ENCODE measurements at places on chromosomes 7 and 10.

DNA sequence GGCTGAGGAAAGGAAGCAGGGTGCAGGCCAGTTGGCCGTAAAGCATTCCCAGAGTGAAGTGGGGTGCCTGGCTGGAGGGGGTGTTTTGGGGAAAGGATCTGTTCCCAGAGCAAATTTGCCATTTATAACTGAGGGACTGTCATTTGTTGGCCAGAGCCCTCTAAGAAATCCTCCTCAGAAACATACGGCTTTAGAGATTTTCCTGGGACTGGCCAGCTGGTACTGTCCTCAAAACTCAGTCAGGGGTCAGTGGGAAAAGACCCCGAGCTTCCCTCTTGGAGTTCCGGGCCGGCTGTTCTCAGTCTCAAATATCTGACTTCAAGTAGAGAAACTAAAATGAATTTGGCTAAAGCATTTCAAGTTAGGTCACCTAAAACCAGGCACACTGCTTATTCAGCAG lies 55.9 kb downstream of the ETV1 start:
- DNase-seq = no peak

- no peak for DNase-seq
Measured at GRCh38 chr10:68067508-68067907, 7.6 kb downstream of the HERC4 start.

DNA sequence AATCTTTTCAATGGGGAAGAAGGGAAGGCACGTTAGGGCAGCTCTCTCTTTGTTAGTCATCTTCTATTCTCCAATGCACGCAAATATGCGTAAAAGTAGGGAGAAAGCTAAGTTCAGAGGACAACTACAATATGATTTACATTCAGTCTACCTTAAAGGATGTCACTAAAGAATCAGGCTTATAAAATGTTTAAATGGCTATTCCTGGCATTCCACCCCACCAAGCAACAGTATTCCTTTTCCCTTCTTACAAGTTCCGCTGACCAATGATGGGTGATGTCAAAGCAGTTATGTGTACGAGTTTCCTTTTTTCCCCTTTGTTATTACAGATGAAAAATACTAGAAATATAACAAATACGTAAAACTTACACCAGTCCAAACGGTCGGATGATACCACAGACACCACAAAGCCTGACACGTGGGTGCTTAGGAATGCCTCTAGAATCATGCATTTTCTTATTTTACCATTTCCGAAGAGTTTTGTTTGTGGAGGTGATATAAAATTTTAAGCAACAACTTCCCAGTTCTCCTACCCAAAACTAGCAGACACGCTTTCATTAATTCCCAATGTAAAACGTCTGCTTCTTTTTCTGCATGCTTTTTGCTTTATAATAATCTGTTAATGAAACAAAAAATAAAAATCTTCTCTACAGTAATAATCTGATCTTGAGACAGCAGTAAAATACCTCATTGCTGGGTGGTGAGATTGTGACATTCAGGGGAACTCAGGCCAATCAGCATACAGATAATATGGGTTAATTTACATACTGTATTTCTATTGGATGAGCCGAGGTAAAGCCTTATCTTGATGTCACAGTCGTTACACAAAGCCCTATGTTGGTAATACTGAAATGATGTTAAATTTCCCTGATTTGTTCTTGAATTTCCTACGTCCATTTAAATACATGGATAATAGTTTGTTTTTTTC lies 708 bp upstream of the GPR85 start:
- DNase-seq = no peak

GRCh38 chr10:128990986-128991385 lies 476.1 kb upstream of the MGMT start:
- DNase-seq = no peak

- peak; percentile 40 for DNase-seq
Measured at GRCh38 chr7:73606801-73607691, 17.3 kb downstream of the MLXIPL start.

DNA sequence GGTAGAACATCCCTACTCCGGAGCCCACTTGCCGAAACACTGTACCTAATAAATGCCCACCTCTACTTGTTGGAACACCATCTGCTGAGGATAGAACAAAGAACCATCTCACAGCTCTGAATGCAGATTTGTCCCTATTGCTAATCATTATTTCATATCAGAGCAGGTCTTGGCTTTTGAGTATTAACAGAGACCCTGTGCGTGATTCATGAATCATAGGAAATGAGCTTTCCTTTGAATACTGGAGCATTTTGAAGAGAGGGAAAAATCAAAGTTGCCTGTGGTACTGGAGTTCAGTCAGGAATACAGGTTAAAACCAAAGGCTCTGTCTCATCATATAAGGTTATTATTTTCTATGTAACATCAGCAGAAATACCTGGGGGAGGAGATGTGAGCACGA lies 1132.3 kb downstream of the XPNPEP1 start:
- DNase-seq = no peak

DNA sequence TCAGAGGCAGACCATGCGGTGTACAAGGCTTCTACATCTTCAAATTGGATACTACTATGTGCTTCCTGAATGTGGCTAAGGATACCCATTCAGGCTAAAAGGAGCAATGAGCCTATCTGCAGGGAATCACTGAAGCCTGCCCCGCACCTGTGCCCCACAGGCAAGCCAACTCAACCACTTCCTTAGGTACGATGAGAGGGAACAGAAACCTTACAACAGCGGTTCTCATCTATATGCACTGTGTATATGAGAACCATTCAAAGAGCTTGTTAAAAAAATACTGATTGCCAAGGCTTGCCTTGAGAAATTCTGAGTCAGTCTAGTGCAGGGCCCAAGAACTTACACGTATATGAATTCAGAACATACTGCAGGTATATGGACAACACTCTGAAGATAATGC lies 679.6 kb downstream of the PARD3 start:
- DNase-seq = no peak

DNA sequence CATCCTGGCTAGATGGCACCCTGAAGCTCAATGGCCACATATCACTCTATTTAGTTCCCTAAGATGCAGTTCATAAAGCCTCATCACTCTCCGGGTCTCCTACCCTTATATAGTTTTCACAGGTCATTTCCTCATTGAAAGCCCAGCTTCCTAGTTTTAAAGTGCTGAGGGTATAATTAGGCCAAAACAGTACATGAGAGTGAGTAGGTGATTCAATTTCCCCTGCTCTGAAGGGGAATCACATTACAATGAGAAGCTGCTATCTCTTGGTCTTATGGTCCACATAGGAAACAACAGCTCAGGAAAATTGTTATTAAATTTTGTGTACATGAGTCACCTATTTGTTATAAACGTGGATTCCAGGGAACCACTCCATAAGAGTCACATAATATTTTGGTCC lies 162.0 kb downstream of the SEMA3E start:
- no peak for DNase-seq

- no peak for DNase-seq
Measured at GRCh38 chr7:111129435-111129834, 38.5 kb downstream of the LRRN3 start.

DNA sequence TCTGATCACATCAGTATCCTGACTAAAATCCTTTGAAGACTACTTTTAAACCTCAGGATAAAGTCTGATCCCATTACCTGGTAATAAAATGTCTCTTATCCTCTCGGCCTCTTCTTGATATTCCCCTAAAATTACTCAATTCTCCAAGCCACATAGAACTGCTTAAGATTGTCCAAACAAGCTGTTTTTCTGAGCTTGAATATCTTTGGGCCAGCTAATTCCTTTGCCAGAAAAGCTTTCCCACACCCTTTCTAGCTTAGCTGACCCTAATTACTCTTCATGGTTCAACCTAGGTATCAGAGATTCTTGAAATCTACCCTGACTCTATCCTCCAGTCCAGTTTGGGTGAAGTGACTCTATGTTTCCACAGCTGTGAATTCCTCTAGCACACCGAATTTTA lies 328.6 kb downstream of the CRPPA start:
- no peak for DNase-seq

- DNase-seq = no peak
Measured at GRCh38 chr7:102117743-102118142, 168.9 kb upstream of the SH2B2 start.

GRCh38 chr10:129110780-129111179 lies 356.3 kb upstream of the MGMT start:
- no peak for DNase-seq

Data from stimulated activated CD8-positive, alpha-beta memory T cell treated with anti-CD3 and anti-CD28 coated beads, Interleukin-4, amount 100 ng/mL, for 1 hour (primary cell).